ENCODE measurements at places on chromosomes 6 and 20.

DNA sequence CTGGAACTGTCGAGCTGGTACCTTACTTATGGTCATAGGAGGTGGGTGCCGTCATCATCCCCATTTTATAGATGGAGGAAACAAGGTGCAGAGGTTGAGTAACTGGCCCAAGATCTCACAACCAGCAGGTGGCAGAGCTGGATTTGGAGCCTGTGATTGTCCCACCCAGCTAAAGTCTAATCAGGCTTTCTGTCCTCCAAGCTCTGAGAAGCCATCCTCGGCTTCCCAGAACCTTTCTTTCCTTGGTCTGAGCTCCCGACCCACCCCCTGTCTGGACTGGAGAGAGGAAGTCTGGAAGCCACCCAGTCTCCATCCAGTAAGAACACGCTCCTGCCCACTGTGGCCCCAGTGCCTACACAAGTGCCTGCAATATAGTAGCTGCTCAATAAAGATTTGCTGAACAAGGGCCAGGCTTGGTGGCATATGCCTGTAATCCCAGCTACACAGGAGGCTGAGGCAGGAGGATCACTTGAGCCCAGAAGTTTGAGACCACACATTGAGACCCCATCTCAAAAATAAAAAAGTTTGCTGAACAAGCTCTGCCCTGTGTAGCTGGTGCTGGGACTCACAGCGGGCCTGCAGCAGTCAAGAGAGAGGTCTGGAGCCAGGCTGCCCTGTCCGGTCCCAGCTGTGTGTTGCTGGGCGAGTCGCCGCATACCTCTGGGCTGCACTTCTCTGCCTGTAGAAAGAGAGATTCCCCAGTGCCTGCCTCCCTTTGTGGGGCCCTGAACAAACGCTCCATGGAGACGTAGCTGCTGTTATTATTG is 32.5 kb upstream of the DLGAP4 start:
- peak; percentile 71 for DNase-seq

- no peak for DNase-seq
These were observed 40.6 kb upstream of the TULP1 start for GRCh38 chr6:35553315-35553714.

- DNase-seq: no peak
These were observed 114.7 kb downstream of the SASH1 start for GRCh38 chr6:148457137-148457842.

DNA sequence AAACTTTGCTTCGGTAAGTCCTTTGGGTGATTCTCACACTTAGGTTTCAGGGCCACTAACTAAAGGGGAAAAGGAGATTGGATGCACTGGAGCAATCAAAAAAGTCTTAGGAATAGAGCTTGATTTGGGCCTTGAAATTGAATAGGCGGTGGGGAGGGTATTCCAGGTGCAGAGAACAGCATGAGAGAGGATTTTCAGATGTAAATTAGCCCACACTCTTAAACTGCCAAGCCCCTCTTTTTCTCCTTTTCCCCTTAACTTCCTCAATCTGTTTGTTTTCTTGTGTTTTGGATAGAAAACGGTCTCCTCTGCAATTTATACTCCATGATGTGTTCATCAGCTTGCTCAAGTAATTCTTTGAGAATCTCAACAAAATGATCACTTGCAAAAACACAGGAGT is 62.1 kb upstream of the RIPOR2 start:
- DNase-seq: no peak

- DNase-seq: no peak
These were observed 377.6 kb downstream of the ESR1 start for GRCh38 chr6:152184917-152185574.

DNA sequence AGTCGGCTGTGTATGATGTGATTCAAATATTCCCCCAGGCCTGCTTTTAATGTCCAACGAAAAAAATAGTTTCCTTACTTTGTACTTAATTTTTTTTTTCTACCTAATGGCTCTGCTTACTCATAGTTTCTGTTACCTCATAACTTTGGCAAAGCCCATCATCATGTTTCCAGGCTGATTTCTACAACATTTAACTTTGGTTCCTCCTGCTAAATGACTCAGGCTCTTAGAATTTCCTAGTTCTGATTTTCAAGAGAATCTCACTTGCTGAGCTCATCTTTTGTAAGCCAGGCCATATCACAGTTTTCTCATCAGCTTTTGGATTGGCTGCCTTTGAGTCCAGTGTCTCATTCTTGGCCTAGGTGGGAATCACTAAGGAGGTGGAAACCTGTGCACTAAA is 323.1 kb downstream of the HDGFL1 start:
- no peak for DNase-seq

DNA sequence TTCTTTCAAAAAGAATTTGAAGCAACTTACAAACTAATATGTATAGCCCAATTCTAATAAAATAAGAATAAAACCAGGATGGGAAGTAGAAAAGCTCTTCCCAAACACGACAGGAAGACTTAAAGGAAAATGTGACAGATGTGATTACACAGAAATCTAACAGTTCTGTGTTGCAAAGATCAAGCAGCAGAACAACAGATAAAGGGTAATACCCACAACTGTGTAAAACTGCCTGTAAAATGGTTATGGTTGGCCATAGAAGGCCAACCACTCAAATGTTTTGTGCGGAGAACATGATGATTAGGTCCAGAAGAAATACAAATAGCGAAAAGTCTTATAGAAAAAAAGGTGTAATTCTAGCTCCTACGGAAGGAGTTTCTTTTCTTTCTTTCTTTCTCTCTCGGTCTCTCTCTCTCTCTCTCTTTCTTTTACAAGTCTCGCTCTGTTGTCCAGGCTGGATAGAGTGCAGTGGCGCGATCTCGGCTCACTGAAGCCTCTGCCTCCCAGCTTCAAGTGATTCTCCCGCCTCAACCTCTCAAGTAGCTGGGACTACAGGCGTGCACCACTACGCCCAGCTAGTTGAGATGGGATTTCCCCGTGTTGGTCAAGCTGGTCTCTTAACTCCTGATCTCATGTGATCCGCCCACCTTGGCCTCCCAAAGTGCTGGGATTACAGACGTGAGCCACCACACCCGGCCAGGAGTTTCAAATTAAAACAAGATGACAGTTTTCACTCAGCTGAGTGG is 128.5 kb downstream of the QRSL1 start:
- DNase-seq: no peak

DNA sequence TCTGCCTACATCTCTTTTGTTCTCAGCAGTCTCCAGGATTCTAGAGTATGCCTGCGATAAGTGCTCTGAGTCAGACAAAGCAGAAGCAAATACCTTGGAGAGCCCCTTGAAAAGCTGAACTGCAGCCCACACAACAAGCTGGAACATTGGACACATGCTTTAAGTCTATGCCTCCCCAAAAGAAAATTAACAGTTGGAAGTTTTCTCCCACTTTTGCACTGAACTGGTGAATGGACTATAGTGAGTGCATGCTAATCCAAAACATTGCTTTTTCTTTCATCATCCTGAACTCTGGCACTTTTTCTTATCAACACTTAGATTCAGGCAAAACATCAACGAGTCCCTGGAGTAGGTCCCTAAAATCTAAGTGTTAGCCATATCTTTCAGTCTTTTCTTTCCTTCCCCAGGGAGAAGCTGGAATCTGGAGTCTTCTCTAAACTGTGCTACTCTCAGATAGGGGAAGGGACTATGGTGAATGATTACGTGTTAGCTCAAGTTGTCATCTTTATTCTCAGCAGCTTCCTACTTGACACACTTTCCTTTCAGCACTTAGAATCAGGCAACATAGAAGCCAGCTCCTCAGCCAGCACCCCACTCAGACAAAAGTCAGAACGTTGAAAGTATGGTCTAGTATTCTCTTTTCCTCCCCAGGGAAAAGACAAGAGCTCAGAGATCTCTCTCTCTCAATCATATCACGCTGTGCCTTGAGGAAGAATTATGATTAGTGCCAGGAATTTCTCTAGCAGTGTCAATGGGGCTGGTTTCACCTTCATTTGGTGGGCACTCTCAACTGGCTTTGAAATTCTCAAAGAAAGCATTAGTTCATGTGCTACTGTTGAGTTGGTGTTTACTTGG is 811.0 kb upstream of the GJE1 start:
- peak; percentile 52 for DNase-seq

DNA sequence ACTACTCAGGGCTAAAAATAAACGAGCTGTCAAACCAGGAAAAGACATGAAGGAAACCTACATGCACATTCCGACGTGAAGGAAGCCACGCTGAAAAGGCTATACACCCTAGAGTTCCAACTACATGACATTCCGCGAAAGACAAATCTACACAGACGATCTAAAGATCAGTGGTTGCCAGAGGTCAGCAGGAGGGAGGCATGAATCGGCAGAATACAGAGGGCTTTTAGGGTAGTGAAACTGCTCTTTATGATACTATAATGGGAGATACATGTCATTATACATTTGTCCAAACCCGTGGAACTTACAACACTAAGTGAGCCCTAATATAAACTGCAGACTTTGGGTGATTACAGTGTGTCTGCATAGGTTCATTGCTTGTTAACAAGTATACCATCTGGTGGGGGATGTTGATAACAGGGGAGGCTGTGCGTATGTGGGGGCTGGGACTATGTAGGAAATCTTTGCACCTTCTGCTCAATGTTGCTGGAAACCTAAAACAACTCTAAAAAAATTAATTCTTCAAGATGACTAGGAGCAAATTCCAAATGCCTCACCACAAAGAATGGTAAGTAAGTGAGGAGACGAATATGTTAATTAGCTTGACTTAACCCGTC is 132.2 kb upstream of the CDH4 start:
- DNase-seq: no peak

- peak; percentile 33 for DNase-seq
These were observed 63.9 kb upstream of the TENT5A start for GRCh38 chr6:81816380-81816779.

DNA sequence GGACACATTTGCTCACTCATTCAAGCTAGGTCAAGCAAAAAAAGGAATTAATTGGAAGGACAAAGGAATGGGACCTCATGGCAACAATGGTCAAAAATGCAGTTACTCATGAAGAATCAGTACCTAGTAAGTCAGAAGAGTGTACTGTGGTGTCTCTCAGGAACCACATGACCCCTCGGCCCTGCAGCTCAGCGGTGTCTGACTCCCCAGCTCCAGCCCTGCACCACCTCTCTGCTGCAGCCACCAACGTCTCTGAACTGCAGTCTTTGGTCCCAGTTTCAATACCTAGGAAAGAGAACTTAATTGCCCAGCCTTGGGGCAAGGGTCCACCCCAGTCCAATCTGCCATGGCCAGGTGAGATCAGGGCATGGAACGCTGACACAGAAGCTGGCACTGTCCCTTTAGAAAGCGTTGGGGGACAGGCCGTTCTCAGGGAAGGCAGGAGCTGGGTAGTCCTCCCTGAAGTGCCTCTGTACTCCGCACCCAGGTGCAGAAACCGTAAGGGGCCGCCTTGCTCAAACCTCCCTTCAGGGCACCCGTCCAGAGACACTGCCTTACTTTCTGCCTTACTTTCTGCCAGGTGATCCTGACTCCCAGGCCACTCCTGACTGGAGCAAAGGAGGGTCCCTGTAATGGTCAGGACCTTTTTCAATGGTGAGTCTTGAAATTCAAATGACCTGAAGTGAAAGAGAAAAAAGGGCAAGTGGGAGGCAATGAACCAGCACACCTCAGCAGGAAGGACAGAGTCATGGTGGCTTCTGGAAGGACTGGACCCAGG is 13.2 kb upstream of the NELFCD start:
- no peak for DNase-seq

- no peak for DNase-seq
These were observed 238.1 kb downstream of the LAMA2 start for GRCh38 chr6:129120856-129121638.

GRCh38 chr20:38878866-38879265 is 47.4 kb upstream of the FAM83D start:
- DNase-seq: peak; percentile 35

DNA sequence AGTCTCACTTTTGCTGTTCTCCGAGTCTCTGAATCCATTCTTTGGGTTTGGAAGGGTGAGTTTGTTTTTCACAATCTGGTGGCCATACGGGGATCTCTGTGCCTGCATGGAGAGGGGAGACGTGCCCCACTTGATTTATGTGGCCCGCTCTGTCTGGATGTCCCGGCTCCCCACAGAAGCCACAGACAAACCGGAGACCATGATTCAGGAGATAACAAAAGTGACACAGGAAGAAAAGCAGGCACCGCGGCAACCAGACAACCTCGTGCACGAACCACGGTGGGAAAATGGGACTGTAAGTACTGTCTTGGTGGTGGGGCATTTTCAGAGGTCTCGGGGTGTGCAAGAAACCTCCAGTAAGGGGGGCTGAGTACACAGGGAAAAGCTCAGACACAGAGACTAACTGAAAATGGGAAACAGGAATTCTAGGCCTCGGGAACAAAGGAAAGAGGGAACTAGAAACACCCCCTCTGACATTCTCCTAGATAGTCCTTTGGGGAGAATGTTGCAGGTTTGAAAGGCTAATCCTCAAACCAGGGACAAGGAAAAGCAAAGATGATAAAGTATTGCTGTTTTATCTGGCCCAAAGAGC is 22.1 kb upstream of the ZNF318 start:
- no peak for DNase-seq

GRCh38 chr20:36010825-36011224 is 42.4 kb downstream of the CNBD2 start:
- no peak for DNase-seq

- no peak for DNase-seq
These were observed 1.6 kb upstream of the ZFP64 start for GRCh38 chr20:52193133-52193532.

GRCh38 chr6:137832110-137832509 is 34.9 kb upstream of the TNFAIP3 start:
- peak; percentile 48 for DNase-seq

GRCh38 chr6:170572704-170573466 is 11.6 kb downstream of the PDCD2 start:
- no peak for DNase-seq

- DNase-seq: no peak
These were observed 22.8 kb upstream of the CRIP3 start for GRCh38 chr6:43331470-43331869.

DNA sequence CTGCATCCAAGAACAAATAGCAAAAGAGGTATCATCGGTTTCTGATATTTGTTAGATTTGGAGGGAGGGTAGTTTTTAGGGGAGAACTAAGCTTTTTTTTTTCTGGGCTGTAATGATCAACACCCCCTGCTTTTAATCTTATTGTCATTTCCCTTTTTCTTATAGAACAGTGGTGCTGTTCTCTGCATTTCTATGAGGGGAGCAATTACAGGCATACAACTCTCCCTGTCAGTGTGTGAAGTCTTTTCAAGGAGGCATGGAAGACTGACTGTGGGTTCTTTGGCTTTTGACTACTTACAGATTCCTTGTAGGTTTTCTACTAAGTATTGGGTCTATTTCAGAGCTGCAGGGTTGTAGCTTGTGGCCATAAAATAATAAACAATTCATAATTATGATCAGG is 632.3 kb downstream of the TFAP2B start:
- no peak for DNase-seq

- peak; percentile 21 for DNase-seq
These were observed 55.5 kb downstream of the REV3L start for GRCh38 chr6:111427341-111428116.

DNA sequence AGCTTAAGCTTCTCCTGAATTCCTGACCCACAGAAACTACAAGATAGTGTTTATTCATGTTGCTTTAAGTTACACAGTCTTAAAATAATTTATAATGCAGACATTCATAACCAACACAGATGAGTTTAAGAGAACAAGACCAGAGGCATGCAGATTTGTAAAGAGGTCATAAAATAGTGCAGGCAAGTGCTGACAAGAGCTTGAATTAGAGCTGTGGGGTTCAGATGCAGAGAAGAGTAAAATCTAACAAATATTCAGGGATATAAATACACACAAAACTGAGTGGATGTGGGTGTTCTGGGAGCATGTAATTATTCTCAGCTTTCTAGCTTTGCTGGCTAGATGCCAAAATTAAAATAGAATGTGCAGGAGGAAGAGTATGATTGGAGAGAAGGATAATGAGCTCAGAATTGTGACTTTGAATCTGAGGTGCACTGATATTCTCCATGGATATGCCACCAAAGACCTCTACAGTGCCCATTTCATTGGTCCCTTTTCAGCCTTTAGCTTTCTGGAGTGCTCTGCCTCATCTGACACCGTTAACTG is 291.9 kb upstream of the SGK1 start:
- DNase-seq: no peak
